ENCODE measurements at places on chromosomes 16 and 17.

GRCh38 chr16:84229471-84229870, 10.3 kb downstream of the KCNG4 start:
- no peak for DNase-seq

- DNase-seq: no peak
These were observed 2.8 kb downstream of the MARVELD3 start for GRCh38 chr16:71628810-71629209.

DNA sequence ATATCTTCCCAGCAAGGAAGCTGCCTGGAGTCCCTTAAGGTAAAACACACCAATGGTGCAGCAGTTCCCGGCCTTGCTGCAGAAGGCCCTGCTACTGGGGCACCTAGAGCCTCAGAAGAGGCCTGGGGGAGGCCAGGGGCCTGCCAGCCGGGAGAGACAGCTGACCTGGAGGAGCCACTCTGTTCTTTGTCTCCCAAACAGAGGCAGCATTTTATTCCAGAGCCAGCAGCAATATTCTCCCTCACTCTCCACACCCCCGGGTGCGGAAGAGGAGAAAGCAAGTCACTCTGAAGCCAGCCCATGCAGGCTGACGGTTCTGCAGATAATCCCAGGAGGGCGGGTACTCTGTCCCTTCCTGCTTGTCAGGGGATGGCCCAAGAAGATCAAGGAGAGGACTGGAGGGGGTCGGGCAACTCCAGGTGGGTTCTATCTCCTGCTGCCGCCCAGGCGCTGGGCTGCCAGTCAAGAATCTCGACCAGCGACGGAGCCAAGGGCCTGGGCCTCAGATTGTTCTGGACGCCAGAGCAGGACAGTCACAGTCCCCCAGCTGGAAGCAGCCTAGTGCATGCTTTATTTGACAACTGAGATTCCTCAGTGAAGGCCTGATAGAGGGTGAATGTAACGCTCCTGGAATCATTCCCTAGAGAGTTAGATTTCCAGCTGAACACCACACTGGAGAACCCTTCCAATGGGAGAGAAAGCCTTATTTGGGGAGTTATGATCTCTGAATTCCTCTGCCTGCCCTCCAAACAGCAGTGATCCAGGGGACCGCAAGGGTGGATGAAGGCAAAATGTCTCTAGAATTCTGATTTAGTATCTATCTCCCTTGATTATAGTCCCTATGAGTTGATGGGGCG, 1.1 kb upstream of the KIFC3 start:
- DNase-seq: no peak

DNA sequence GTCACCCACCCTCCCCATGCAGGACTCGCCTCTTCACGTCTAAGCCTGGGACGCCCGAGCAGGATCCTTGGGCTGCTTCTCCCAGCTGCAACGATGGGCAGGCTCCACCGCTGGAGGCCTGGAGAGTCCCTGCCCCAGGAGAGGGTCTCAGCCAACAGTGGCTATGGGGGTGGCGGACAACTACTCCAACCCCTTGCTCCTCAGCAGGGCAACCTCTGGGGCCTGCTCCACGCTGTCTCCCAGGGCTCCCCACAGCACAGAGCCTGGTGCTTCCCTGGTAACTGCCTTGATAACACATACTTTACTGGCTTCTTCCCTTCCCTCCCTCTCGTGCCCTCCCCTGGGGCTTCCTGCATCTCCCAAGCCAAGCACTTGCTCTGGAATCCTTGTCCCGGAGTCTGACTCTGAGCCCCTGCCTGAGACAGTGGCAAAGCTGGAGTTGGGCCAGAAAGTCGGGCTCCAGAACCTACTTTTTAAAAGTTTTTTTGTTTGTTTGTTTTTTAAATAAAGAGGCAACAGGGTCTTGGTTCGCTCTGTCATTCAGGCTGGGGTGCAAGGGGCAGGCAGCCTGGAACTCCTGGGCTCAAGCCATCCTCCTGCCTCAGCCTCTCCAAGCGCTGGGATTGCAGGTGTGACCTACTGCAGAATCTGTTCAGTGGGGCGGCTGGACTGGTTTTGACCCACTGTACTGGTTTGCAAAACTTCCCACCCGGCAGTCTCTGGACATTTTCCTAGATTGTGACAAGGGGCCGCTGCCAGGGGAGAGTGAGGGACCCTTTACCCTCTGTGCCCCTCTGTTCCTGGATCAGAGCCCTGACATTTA, 99.4 kb downstream of the TNFRSF13B start:
- no peak for DNase-seq

DNA sequence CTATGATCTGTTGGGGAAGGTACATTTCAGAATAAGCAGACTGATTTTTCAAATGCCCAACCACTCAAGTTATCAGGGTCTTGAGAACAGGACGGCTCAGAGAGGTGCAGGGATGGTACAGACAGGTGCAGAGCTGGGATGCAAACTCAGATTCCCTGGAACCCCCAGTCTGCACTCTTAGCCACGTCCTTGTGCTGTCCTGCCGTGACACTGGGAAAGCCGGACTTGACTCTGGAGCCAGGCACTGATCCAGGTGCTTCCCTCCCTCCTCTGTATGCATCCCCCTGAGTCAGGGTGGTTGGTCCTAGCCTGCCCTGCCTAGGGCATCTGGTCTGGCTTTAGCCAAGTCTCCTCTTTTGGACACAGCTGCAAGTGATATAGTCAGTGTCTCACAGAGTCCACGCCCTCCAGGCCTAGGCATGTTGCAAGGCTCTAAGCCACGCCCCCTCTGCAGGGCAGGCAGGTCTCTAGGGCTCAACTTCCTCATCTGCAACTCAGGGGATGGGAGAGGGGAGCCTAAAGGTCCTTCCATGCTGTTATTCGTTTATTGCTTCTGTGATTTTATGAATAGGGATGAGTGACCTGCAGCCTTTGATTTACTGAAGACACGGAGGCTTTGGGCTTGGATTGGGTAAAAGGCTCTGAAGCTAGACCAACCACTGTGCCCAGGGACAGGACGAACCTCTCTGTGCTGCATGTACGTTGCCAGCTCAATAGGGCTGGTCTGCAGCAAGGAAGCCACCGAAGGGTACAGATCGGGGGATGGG, 97.3 kb downstream of the SDK2 start:
- DNase-seq: no peak

DNA sequence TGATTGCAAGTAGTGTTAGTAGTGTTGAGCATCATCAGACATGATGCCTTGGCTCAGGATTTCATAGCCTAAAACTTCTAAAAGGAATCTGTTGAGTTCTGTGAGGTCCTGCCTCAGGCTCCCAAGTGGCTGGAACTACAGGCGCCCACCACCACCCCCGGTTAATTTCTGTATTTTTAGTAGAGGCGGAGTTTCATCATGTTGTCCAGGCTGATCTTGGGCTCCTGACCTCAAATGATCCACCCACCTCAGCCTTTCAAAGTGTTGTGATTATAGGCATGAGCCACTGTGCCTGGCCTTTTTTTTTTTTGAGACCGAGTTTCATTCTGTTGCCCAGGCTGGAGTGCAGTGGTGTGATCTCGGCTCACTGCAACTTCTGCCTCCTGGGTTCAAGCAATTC, 5.7 kb downstream of the PSMD11 start:
- no peak for DNase-seq

DNA sequence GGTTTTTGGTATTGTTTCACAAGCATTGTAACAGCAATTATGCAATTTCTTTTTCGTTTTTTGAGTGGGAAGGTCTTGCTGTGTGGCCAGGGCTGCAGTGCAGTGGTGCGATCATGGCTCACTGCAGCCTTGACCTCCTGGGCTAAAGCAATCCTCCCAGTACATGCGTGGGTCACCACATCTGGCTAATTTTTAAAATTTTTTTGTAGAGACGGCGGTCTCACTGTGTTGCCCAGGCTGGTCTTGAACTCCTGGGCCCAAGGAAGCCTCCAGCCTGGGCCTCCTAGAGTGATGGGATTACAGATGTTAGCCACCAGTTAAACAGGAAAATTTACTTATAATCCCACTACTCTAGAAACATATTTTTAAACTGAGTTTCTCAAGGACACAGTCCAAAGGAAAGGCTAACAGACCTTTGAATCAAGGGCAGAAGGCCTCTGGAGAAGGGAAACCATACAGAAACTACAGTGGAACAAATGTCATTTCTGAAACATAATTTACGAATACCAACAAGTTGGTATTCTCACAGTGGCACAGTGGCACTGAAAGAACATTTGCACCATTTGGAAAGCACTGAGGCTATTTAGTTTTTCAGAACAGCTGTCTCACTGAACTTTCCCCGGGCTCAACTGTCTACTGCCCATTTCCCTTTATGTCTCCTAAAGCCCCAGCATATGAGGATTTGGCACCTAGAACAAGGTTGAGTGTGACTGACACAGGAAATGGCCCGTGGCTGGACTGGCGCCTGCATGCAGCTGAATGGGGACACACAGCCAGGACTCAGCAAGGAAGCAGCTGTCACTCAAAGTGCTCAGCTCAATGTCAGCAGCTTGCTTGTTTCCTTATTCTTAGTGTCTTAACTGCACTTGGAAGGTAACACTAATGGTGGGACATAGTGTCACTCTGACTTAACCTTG, 2.8 kb upstream of the PRKAR1A start:
- no peak for DNase-seq

DNA sequence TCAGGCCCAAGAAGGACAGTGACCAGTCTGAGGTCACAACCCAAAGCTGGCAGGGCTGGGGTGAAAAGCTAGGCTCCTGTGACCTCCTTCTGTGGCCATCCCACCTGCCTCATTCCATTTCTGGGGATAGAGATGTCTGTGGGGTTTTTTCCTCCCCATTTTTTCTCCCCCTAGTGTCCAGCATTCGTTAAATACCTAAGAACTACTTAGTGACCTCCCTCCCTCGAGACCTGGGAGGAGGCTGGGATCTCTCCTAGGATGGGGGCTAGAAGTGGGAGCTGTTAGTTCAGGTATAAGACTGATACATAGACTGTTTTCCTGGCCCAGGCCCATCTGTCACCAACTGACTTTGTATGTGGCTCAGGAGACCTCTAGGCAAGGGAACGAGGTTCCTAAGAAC, 20.5 kb upstream of the STAC2 start:
- no peak for DNase-seq

DNA sequence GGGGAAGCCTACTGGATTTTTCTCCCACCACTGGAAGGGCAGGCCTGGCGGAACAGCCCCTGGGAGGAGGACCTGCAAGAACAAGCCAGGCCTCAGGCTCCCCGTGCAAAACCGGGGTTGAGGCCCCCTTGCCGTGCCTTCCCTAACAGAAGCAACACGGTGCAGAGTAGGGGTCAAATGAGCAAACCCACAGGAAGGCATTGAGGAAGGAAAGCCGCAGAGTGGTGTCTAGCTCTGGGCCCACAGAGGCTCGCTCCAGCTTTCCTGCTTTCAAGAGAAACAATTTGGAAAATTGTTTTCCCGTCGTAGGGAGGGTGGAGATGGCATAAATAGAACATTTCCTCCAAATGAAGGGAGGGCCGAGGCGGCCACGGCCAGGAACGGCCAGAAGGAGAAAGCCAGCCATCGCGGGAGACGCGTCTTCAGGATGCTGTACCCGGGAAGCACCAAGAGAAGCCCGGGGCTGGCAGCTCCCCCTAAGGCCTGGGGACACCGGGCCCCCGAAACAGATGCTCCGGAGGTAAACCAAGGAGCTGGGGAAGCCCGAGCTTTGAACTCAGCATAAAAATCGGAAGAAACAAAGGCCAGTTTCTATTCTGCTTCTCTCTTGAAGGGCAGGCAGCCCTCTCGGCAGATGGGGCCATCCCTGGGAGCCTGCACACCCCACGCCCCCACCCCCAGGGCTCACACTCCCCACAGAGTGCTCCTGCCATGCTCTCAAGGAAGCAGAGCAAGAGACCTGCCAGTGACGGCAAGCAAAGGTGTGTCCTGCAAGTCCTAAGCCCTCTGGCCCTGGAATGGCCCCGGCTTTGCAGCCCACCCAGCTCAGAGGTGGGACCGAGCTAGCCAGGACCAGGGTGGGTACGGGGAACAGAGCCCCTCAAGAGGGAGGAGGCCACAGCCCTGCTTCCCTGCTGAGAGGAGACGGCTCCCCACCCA, 92.0 kb downstream of the RBFOX3 start:
- DNase-seq: no peak

DNA sequence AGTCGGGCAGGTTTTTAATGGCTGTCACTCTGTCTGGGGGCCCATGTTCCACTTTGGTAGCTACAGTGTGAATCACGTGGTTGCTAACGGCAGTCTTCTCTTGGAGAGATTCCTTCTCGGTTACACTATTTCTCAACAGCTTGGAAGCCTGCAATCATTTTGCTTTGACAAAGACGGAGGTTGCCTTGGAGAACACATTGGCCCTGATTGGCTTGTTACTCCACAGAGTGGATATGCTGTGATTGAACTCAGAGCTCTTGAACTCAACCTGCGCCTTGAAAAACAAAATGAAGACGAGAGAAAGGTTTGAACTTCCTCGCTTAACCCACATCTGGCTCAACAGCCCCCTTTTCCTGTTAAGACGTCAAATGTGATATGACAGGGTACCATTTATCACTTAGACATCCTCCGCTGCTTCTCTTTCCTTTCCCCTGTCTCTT, 218.9 kb downstream of the MAF start:
- no peak for DNase-seq
